ENCODE measurements at places on chromosomes 12 and 14.
A peak's percentile ranks its signal among the peaks of the same experiment; 100 is the strongest.

GRCh38 chr14:53148671-53149070 is 4.5 kb downstream of the DDHD1 start:
- DNase-seq, result no peak

DNA sequence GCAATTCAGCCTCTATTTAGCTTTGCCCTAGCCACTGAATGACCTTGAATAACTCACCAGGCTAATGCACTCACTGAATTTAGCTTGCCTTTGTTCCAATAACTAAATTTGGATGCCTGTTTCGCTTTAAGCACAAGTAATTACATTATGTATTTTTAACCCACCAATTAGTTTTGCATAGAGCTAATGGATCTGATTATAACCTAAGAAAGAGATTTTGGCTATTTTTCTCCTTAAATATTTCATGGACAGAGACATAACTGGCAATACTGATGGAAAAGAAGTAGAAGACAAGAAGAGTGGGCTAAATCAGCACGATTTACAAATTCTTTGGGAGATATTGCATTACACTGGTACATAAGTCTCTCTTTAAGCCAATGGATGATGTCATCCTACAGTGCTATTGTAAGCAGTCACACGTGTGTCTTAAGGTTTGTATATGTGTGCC is 85.7 kb downstream of the AKAP6 start:
- DNase-seq, result no peak

GRCh38 chr14:32044454-32044853 is 32.6 kb upstream of the ARHGAP5 start:
- DNase-seq, result no peak

GRCh38 chr12:30106204-30106965 is 322.6 kb upstream of the TMTC1 start:
- DNase-seq, result no peak

GRCh38 chr12:66072566-66072965 is 58.0 kb downstream of the LLPH start:
- no peak for DNase-seq

DNA sequence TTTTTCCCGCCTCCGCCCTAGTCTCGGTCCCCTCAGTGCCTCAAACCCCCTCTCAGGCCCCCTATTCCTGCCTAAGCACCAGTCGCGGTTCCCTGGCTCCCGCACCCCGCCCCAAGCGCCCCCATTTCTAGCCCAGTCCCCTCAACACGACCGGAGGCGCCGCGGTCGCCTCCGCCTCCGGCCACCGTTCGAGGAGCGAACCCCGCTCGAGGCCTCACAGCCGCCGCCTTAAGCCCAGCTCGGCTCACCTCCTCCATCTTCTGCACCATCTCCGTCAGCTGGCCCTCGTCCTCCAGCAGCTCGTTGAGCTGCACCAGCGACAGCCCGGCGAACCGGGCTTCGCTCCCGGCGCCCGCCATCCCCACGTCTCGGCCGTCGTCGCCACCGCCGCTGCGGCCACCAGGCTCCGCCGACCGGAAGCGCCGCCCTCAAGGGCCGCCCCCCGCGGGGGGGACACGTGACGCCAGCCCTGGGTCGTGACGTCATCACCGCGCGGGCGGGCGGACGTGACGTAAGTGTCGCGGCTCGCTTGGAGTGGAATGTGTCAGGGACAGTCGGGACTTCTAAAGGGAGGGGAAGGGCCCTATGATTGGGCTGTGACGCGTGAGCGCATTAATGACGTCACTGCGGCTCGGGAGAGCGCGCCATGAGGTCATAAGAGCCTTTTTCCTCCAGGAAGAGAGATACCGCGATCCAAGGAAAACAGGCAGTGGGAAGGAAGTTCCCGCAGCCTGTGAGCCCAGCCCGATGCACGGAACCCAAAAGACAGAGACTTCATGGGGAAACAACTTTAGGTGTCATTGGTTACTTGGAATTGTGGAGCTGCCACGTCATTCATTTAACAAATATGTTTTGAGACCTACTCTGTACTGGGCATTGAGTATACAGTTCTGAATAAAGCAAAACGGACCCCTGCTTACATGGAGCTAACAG is at the start of gene VPS37B:
Gene VPS37B (minus strand): TSS at position 421 of the 933 bp plus-strand sequence. CDS start 62 bp downstream, at position 359.
- DNase-seq, result peak; percentile 80

DNA sequence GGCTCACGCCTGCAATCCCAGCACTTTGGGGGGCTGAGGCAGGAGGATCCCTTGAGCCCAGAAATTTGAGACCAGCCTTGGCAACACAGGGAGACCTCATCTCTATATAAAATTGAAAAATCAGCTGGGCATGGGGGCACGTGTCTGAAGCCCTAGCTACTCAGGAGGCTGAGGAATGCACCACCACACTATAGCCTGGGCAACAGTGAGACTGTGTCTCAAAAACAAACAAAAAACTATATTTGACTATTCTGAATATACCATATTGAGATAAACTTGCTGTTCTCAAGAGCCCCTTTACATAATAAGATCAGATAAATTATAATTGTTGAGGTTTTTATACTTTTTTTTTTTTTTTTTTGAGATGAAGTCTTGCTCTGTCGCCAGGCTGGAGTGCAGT is 44.9 kb upstream of the SRP54 start:
- DNase-seq, result no peak

DNA sequence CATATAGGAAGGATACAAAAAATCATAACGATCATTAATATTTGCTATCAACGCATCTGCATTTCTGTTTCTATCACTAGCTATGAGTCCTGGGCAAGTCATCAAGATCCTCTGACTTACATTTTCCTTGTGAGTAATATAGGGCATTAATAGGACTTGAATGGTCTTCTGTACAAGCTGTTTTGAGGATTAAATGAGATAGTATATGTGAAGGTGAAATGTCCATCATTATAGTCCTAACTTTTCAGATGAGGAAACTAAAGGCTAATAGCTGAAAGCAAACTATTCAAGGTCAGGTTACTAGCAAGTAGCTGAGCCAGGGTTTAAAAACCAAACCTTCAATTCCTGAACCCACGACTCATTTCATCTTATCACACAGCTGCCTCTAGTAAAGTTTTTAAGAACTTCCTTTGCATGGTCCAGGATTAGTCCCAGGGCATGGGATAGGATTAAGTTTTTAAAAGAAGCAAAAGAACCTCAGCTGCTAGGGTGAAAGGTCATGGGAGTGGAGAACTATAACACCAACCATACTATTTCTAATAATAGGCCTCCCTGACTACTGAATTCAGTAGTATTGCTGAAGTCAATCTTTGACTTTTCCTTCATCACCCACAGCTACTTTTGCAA is 101.4 kb upstream of the ADAMTS20 start:
- no peak for DNase-seq

- DNase-seq, result no peak
These were observed 72.3 kb downstream of the CCDC60 start for GRCh38 chr12:119406811-119407210.

GRCh38 chr12:94534774-94535509 is 75.3 kb upstream of the CEP83 start:
- DNase-seq, result no peak

DNA sequence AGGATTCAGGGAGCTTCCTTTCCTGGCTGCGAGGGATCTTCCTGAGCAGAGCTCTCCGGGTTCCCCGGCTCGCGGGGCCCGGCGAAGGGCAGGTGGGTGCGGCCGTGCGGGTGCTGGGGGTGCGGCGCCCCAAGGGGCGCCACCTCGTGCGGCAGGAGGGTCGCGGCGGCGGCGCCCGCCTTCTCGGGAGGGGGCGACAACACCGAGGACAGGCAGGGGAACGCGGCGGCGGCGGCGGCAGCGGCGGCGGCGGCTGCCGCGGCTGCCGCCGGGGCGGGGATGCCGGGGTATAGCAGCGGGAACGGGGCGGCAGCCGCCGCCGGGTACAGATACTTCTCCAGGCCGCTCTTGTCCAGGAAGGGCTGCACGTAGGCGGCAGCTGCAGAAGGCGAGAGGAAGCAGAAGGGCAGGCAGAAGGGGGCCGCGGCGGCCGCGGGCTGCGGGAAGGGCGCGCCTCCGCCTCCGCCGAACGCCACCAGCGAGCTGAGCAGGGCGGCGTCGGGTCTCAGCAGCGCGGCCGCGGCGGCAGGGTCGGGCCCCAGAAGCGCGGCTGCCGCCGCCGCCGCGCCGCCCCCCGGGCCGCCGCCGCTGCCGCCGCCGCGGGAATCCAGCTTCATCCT is 2.7 kb downstream of the BHLHE41 start:
- peak; percentile 1 for DNase-seq

- peak; percentile 43 for DNase-seq
These were observed at the start of gene TBX3 for GRCh38 chr12:114684098-114684869. Gene TBX3, minus strand, starts transcription at chr12:114684175. Its CDS starts 975 bp downstream, at chr12:114683200.
